ENCODE measurements at places on chromosomes 7 and 10.

DNA sequence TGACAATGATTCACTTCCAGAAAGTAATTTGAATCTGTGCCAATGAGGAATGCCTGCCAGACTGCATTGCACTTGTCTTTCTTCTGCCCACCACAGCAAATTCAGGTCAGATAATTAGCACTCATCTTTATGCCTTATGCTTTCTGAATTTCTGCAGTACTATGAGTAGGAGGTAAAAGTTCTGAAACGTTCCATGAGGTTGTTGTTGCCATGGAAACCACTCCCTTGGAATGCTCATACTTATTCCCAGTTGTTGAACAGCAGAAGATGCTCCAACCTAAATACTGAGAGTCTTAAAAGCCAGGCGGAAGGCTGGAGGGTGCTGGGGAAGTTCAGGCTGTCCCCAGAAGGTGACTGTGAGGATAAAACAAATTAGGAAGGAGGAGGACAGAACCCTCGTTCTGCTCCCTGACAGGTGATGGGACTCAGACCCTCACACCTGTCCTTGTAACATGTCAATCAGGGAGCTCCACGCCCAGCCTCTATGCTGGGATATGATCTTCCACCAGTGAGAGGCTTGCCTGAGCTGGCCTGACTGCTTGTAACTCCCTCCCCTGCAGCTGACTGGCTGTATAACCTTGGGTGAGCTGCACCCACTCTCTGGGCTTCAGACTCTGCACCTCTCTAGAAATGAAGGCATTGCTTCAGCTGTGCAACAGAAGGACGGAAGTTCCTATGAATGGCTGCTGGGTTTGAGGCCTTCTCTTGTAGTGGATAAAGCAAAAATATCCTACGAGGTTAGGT is 554.3 kb upstream of the MGMT start:
- no peak for DNase-seq

- DNase-seq = no peak
These were observed 706.7 kb downstream of the PCDH15 start for GRCh38 chr10:54094321-54094720.

GRCh38 chr7:151181011-151181431 is 6.0 kb downstream of the ASB10 start:
- DNase-seq = no peak

- DNase-seq = no peak
These were observed 51.6 kb downstream of the NUDCD3 start for GRCh38 chr7:44438816-44439215.

- DNase-seq = no peak
These were observed 6.5 kb upstream of the MET start for GRCh38 chr7:116665332-116665996.

DNA sequence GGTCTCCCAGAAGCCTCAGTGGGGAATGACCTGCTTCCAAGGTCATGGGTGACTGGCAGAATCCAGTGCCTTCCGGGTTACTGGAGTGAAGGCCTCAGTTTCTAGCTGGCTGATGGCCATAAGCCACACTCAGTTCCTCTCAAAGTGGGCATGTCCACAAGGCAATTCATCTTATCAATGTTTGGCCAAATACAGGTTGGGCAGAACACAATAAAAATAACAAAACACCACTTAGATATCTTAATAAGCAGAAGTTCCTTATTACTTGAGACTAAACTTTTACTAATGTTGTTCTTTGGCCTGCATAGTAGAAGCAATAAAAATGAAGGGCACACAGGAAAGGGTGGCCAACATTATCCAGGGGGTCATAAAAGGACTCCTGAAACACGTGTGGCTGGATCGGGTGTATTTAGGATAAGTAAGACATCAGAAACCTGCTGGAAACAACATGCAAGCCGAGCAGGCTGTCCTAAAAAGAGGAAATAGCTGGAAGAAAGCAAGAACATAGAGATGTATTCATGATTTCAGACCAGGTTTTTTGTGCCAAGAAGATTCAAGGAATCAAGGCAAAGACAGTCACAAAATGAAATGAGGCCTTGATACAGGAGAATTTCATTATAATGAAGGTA is 19.6 kb upstream of the AKR1C2 start:
- DNase-seq = no peak

GRCh38 chr10:49036638-49037037 is 78.7 kb downstream of the VSTM4 start:
- DNase-seq = no peak

- DNase-seq = peak; percentile 73
These were observed 70.4 kb downstream of the ASB13 start for GRCh38 chr10:5595994-5596471.

- no peak for DNase-seq
These were observed 16.6 kb downstream of the MINDY3 start for GRCh38 chr10:15843695-15844094.

GRCh38 chr10:3616880-3617279 is 168.1 kb downstream of the KLF6 start:
- DNase-seq = no peak

- no peak for DNase-seq
These were observed 26.0 kb downstream of the NUP42 start for GRCh38 chr7:23207884-23208283.

DNA sequence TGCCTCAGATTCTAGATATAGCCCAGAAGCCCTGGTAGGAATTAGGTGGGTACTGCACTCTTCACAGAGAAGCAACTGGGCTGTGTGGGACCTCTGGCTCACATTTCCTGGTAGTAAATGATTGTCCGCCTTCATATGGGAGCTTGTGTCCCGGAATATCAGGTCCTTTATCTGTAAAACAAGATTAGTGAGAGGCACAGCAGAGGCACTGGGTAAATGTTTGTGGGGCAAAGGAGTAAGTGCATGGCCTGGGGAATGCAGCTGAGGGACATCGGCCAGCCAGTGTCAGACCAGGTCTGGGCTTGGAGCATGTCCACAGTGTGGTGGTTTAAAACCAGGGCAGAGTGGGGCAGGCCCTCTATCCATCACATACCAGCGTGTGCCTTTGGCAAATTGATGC is 323.3 kb upstream of the ZMIZ1 start:
- DNase-seq = no peak

DNA sequence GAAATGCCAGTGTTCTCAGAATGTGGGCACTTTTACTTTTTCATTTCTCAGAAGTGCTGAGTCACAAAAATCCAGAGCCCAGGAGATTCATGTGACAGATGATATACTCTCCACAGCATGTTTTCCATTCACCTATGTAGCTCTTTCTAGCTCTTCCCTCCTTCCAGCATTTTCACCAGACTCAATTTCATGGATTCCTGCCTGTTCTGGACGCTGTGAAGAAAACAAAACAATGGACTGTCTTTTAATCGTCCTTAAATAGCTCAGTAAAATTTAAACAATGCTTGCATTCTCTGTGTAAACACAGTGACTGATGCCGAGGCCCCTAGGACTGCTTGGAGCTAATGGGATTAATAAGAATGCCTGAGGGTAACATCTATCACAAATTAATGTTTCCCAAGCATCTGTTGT is 25.5 kb downstream of the ZNF713 start:
- DNase-seq = no peak

GRCh38 chr10:32061440-32061839 is 5.2 kb upstream of the KIF5B start:
- DNase-seq = no peak

- DNase-seq = no peak
These were observed 221.0 kb upstream of the MTPN start for GRCh38 chr7:136198168-136198567.

- DNase-seq = no peak
These were observed 60.1 kb downstream of the ASB13 start for GRCh38 chr10:5606321-5606720.

DNA sequence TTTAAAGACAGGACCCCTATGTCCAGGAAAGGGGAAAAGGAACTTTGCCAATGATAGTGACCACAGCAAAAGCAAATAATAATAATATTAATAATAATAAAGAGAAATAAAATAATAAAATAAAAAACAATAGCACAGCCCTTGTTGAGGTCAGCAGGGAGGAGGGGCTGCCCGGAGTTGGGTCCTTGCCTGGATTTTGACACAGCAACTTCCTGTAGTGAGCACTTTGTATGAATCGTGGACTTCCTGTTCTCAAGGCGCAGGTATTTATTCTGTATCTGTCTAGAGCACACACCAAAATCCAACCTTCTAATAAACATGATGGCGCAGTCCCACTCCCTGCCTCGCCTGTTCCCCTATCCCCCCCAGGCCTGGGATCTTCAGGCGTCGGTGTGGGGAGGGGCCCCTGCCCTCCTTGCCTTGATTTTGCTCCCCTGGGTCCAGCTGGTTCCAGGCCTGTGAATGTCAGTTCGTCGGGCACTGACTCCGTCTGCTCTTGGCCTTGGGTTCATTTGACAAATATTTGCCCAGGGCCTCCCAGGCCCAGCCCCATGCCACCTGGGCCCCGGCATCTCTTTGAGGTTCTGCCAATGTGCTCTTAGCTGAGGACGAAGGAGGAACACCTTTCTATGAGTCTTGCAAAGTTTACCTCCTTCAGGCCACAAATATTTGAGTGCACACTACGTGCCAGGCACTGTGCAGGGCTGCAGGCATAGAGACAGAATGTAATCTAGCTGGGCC is 13.9 kb downstream of the TRIM8 start:
- no peak for DNase-seq

- DNase-seq = no peak
These were observed 99.0 kb upstream of the SAMD8 start for GRCh38 chr10:75012471-75012870.

DNA sequence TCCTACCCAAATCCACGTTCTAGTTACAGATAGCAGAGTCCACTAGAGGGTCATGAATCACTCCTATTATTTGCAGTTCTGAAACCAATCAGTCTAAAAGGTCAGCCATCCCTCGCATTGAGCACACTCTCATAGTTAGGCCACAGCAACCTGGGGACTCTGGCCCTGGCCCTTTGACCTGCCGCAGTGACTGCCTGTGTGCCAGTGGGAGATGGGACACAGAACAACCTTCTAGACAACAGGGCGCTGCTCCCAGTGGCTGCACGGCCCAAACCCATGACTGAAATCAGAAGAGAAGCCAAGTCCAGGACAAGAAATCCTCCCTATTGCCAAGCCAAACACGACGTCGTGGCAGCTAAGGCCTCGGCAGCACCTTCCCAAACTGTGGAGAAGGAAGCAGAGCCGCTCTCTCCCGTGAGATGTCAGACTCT is 158.5 kb downstream of the HERPUD2 start:
- no peak for DNase-seq

DNA sequence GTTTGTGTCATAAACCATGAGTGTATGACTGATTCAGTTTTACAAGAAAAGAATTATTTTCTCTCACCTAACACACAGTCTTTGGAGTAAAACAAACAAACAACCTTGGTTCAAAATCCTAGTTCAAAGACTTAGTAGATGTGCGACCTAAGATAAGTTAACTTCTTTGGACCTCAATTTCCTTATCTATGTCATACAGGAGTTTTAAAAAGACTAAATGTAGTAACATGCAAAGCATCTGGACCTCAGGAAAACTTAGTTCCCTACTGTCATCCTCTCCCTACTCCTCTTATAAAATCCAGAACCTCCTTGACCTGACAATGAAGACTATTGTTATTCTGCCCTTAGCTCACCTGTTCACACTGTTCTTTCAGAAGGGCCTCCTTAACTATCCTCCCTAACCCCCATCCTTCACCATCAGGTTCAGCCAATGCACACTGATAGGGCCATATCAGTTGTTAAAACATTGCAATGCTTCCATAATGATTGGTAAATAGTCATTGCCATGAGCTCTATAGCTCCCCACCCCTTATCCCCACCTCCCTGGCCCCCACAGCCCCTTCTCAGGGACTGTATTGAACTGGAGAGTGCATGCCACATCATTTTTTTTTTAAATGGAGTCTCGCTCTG is 28.8 kb upstream of the CCNJ start:
- DNase-seq = no peak

DNA sequence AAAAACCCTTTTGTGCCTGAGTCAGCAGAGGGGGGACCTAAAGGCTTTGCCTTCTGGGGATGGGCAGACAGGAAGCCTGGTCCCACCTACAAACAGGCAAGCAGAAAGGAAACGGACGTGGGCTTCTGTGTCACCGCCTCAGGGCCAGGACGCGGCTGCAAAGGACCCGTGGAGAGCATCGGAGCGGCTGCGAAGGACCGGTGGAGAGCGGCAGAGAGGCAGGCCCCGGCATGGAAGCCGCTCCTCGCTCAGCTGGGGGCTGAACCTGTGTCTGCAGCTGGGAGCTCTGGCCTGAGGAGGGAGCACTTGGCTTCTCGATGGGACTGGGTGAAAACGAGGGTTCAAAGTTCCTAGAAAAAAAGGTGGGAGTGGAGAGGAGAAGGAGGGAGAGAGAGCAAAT is 125.4 kb upstream of the PPP2R2D start:
- DNase-seq = no peak

DNA sequence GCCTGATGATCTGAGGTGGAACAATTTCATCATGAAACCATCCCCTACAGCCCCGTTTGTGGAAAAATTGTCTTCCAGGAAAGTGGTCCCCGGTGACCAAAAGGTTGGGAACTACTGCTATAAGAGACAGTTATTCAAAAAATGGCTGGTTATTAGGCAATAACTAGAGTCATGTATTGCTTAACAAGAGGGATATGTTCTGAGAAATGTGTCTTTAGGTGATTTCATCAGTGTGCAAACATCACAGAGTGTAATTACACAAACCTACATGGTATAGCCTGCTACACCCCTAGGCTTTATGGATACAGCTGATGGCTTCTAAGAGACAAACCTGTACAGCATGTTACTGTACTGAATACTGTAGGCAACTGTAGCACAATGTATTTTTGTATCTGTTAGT is 71.3 kb upstream of the CSTF2T start:
- DNase-seq = no peak

- peak; percentile 79 for DNase-seq
These were observed 16.6 kb downstream of the BAG3 start for GRCh38 chr10:119667562-119668328.

GRCh38 chr7:112149734-112150133 is 56.5 kb downstream of the DOCK4 start:
- DNase-seq = no peak

DNA sequence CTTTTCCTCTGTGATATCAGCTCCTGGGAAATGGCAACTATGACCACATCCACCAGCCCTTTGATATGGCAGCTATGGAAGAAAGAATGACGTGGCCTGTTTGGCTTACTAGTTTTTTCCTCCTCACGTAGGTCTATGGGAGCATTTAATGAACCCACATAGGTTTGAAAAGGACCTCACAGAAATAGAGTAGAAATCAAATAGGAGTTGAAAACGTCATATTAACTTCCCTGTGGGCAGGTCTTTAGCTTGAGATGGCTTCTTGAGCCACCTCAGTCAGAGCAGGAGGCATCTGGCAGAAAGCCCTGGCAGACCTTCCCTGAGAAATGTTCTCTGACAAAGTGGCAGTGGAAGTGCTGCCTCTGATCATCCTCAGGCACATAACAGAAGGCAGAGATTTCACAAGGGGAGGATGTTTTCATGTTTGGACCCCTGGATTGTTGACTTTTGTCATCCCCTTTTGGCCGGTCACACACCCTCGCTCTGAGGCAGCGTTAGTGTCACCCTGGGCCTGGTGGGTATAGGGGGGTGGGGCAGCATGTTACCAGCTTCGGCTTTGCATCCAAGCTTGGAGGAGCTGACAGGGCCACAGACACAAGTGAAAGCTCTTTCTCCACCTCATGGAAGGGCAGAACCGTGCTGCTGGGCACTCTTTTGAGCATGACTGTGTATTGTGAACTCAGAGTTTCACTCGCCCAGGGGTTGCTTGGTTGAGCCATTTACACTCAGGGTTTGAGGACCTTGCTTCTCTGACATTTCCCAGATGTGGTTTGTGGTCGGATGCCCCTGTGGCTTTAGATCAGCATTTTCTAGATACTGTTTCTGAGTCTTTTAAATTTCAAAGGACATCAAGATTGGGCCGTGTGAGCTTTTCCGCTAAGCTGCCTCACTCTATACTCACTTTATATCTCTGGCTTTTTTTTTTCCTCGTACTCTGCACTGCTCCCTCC is 184.2 kb downstream of the STK31 start:
- DNase-seq = no peak

GRCh38 chr7:71612911-71613310 is 481.0 kb downstream of the GALNT17 start:
- DNase-seq = no peak

Measured in AG04449 (cell line).